Caki2 (cell line): ENCODE measurements at places on chromosomes 2 and 18. TPM values are rescaled to one million over a fixed set of nuclear protein-coding genes. Genes with fewer than 3 reads are reported as not detected.

SCN3A gene
- 0.14 and 0.24 TPM in 2 replicates for total RNA-seq

CRYGD gene
- not detected in 2 replicates for total RNA-seq

KIDINS220 gene
- total RNA-seq, result 12.4 and 17.8 TPM in 2 replicates

CCDC150 gene
- 4.9 and 23.5 TPM in 2 replicates for total RNA-seq

GPD2 gene
- 21.3 and 22.5 TPM in 2 replicates for total RNA-seq

- no peak for DNase-seq
These were observed at the start of gene BOLL for GRCh38 chr2:197784956-197785941. Gene BOLL, minus strand, starts transcription at chr2:197785319. Its CDS starts 3,469 bp downstream, at chr2:197781850.

GRCh38 chr2:5617796-5618195 is 74.4 kb upstream of the SOX11 start:
- DNase-seq, result no peak

DNA sequence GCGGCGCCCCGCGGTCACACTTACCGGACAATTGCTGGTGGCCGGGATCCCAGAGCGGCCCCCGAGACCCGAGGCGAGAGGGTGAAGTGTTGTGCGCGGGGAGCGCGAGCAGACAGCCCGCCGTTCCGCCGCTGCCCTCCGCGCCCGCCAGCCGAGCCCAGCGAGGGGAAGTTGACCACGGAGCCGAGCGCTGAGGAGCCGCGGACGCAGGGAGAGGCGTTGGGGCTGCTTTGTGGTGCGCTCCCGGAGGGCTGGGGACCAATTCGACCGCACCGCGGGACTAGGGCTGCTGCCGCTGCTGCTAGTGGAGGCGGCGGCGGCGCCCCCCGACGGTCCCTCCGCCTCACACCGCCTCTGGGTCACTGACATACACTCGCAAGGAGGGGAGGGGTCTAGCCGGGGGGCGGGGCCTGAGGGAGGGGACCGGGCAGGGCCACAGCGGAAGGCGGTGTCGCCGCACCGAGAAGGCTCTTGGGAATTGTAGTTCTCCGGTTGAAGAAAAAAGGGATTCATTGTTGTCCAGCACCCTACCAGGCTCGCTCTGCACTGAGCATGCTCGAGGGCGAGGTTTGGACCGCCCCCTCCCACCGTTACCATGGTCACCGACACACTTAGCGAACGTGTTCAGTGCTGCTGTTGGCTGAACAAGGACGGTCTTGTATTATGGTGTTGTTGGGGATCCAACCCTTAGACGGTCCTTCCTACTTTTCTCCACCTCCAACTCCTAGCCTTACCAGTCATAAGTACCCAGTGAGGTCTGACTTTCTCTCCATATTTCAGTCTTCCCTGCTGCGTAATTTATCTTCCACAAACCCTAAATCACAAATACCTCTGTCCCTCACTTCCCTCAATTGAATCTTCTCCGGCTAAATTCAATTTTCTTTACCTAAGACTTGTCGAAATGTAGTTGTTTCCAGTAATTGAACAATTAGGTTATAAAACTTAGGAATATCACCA is at the start of gene PELI1:
Gene PELI1, minus strand, starts transcription at position 364 of the 957 bp plus-strand sequence. CDS start 36,110 bp downstream, outside the sequence.
- peak; percentile 99 for DNase-seq

- no peak for DNase-seq
These were observed 444.2 kb downstream of the LRATD1 start for GRCh38 chr2:15076668-15077067.

- DNase-seq, result no peak
These were observed 16.0 kb upstream of the DAW1 start for GRCh38 chr2:227855440-227855839.

DNA sequence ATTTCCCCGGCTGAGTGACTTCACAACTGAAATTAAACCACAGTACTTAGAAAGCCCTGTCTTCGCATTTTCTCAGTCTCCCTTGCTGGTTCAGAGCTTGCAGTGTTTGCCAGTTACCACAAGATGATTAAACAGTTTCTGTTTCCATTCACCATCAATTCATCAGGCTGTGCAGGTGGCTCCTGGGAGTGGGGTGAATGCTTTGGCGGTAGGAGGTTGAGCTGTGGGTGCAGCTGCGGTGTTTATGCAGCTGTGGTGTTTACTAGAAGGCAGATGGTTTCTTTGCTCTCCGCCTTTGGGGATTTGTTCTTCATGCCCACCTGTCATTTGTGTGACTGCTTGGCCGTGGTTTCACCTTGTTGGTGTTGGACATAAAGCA is 16.1 kb downstream of the ACOXL start:
- peak; percentile 8 for DNase-seq

DNA sequence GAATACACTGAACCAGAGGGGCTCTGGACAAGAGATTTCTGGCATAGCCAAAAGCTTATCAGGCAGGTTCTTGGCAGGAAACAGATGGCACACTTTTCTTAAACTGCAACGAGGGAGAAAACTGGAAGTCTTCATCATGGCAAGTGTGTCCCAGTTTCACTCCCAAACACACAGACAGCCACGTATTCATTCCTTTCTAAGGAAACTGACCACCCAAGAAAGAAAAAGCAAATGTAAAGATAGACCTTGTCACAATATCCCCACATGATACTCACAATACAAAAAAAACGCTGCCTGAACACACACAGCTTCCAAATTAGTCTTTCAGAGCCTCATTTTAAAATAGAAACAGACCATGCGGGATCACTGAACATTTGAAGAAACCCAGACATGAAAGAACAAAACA is 40.6 kb upstream of the RTTN start:
- no peak for DNase-seq

GRCh38 chr18:72612894-72613533 is 68.9 kb upstream of the CBLN2 start:
- DNase-seq, result no peak

GRCh38 chr18:58476516-58477256 is 152.2 kb downstream of the ALPK2 start:
- no peak for DNase-seq

DNA sequence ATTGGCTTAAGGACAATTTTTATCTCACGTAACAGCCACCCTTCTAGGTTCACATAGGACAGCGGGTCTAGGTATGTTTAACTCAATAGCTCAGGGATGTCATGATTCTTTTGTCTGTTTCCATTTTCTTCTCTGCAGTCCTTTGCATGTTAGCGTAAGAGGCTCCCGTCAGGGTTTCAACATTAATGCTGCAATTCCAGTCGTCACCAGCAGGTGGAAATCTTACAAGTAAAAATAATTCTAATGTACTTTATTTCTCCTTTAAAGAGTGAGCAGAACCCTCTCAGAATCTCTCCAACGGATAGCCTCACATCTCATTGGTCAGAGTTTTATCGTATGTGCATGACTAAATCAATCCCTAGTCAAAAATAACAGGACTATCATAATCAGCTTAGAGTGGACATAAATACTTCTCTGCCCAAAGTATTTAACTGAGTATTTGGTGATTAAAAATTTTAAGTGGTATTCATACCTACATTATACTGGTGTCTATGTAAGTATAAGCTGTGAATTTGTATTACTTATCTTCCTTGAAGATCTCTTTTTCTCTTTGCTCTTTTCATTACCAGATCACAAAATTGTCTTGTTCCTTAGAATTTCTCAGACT is 487.2 kb upstream of the GCFC2 start:
- peak; percentile 44 for DNase-seq

DNA sequence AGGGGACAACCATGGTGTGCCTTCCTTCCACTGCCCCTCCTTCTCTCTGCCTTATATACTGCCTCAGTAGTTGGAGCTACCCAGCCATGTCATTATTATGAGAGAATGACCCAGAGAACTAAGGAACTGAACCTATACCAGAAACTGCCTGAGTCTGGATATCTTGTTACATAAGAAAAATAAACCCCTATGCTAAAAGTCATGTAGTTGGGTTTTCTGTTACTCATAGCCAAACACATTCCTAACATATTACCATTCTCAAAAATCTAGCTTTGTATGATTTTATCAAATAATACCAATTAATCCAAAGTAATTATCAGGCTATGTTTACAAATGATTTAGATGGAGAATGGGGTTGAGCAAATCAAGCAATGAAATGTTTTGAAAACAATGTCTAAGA is 15.0 kb upstream of the KLF7 start:
- DNase-seq, result no peak

- no peak for DNase-seq
These were observed 48.8 kb downstream of the STK39 start for GRCh38 chr2:168198476-168199207.
